ENCODE measurements at places on chromosomes 12 and 14.

- DNase-seq, result no peak
Measured at GRCh38 chr12:57416039-57416996, 14.5 kb downstream of the R3HDM2 start.

DNA sequence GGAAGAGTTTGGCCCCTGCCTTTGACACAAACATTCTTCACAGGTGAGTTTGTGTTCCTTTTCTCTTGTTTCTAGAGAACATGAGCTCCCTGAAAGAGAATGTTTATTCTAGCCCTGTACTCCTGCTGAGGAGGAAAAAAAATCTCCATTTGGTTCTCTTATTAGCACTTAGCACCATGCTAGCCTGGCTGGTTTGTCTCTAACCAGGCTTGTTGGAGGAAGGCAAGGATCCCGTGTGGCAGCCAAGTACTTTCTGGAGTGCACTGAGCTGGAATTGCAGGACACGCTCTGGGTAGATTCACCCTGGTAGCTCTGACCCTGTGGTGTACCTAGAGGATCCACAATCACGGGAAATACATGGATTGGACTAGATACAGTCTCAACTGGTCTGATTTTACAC, 41.9 kb downstream of the KCNA1 start:
- DNase-seq, result no peak

GRCh38 chr12:11824736-11825135, 175.3 kb downstream of the ETV6 start:
- DNase-seq, result no peak

DNA sequence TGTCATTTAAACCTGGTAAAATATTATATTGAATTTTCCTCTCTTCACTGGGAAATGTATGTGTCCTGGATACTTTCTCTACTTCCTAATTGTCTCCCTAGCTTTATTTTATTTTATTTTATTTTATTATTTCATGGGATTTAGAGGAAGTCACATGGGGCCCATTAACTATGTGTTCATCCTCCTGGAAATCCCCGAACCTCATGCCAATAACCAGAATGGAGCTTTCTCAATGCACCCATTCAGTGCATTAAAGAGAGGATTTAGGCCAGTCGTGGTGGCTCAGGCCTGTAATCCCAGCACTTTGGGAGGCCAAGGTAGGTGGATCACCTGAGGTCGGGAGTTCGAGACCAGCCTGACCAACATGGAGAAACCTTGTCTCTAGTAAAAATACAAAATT, 1.3 kb upstream of the RPGRIP1 start:
- no peak for DNase-seq

DNA sequence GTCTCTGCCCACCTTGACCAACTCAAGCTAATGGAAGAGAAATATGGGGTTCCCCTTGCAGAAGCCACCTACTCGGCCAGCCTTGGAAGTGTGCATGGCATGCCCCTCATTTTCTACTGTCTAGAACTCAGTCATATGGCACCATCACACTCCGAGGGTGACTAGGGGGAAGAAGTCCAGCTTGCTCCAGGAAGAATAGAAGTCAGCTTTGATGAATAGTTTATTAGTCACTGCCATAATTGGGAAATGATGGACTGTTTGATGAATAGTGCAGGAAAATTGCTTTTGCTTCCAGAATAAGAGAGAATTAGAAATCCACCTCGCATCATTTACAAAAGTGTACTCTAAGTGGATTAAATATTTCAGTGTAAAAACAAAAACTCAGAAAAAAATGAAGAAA, 1030.6 kb downstream of the VRK1 start:
- no peak for DNase-seq

DNA sequence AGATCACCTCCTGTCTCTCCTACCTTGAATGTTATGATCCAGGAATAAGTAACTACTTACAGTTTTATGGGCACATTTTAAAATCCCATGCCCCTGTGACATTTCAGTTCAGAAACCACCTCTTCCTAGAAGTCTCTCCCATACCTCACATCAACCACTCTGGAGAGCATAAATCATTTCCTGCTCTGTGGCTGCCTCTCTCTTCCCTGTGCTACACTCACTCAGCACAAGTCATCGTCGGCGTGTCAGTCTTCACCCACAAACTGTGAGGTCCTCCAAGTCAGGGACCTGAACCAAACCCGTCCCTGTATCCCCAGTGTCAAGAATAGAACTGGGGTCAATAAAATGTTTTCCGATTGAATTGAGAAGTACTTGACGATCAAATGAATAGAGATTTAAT, 863.3 kb downstream of the BCL11B start:
- DNase-seq, result no peak

GRCh38 chr12:11771356-11771755, 121.9 kb downstream of the ETV6 start:
- no peak for DNase-seq

GRCh38 chr14:34867199-34867598, 8.0 kb downstream of the BAZ1A start:
- DNase-seq, result no peak

GRCh38 chr12:114961491-114961890, 277.5 kb upstream of the TBX3 start:
- no peak for DNase-seq

Measured in stimulated activated CD8-positive, alpha-beta memory T cell treated with anti-CD3 and anti-CD28 coated beads, Interleukin-15, amount 100 ng/mL, for 24 hours (primary cell).